ENCODE measurements at places on chromosomes 1 and 21.

DNA sequence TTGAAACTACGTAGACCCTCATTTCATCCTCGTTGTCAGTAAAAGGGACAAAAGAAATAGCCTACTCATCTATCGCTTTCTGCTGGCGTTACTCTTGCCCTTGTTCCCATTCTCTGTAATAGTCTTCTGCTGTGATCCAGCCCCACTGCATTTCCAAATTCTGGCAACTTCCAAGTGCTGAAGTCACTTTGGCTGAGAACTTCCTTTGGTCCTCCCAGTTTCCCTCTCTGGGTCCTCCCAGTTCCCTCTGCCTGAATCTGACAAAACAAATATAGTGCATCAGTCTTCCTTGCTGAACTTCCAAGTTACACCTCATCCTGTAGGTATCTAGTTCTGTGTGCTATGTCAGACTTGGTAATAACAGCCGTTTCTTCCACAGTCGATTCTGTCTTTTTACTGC, 47.0 kb upstream of the PLA2G4A start:
- no peak for DNase-seq

DNA sequence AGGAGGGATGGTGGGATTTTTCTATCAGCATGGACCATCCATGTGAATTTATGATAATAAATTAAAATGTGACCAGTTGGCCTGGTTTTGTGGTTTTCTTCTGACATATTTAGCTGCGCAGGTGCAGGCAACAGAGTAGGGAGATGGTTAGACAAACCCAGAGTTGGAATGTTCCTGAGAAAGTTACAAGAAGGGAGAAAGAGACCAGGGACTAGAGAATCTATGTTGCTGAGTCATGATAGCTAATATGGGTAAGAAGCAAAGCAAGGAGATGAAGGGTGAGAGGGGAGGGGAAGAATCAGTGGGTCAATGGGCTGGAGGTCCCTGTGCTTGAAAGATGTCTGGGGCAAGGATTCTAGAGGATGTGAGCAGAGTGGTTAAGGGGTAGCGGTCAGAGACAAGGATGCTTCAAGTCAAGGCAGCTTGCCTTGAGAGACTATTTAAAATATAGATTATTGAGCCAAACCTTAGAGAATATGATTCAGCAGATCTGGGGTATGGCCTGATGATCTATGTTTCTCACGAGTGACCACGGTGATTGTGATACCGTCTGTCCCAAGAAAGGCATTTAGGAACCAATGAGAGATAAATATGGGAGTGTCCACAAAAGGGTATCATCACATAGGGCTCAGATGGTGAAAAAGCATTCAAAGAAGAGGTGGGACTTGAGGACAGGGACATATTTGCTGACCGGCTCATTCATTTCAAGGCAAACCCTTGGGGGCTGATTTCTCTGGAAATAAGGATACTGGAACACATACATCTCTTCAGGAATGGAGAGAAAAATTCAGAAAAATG, 219.7 kb upstream of the PLD5 start:
- DNase-seq = no peak

DNA sequence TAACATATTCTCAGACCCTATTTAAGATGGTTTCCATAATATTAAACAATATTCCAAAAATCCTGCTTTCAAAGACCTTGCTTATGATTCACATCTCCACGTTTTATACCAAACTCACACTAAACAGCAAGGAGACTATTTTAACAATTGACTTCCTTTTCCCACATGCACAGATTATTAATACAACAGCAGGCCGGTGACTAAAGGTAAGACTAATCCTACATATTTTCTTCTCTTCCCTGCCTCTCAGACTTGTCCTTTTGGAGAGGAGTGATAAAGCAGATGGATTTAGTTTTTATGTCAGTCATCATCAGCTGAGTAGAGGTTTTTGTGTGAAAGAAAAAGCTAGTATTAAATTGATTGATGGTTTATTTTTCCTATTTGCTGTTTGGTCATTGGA, 400.6 kb downstream of the NTNG1 start:
- DNase-seq = no peak

- DNase-seq = peak; percentile 59
Observed at GRCh38 chr1:24932284-24932683, 2.2 kb upstream of the RUNX3 start.

GRCh38 chr1:17055801-17056200, 2.0 kb upstream of the SDHB start:
- DNase-seq = no peak

DNA sequence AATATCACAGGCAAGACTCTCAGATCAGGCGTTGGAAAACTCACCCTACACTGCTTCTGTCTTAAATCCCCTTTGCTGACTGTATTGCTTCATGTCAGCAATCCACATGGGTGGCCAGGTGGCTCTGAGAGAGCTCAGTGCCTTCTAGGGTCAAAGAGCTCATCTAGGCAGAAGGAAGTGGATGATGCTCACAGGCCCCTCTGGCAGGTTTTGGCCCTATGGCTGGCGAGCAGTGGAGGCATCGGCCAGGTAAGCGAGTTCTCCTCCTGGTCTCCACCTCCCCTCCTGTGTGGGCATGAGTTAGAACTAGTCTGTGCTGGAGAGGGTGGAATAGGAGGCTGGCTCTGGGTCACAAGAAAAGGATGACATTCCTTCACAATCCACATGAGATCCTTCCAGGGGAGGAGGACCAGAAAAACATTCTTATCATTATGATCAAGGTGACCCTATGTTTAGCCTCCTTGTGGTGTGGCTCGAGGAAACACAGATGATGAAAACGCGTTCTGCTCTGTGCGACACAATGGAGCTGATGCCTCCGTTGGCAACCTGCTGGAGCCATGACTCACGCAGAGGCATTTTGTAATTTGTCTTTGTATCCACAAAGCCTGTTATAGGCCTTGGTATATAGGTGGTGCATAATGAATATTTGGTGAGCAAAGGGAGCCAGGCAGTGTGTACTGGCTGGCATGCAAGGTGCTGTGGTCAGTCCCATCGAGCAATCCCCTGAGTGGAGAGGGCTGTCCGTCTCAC, 264.6 kb upstream of the RAB4A start:
- DNase-seq = no peak

- no peak for DNase-seq
Observed at GRCh38 chr1:17538428-17539117, 925 bp upstream of the ARHGEF10L start.

DNA sequence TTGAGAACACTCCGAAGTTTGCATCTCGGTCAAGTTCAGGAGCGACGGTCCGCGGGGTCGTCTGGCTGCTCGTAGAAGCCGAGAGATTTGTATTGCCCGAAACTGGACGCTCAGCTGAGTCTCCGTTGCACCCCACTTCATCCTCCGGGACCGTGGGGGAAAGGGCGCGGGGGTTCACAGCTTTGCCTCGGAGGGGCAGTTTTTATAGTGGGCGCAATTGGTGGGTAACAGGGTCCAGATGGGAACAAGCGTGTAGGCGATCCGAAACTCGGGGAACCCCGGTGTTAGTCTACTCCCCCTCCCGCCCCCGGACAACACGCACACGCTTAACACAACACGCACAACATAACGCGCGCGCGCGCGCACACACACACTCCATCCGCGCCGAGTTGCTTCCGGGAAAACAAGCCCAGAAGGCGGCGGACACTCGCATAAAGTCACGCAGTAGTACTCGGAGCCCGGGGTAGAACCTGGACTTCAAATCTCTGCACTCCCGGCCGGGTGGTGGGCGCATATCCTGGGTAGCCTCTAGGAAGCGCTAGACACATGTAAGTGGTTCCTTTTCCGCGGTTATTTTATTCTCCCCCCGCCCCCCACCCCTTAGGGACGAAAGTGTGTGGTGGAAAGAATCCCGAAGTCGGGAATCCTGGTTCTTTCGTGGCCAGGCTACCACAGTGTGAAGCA, 1.1 kb upstream of the JUN start:
- DNase-seq = peak; percentile 77

DNA sequence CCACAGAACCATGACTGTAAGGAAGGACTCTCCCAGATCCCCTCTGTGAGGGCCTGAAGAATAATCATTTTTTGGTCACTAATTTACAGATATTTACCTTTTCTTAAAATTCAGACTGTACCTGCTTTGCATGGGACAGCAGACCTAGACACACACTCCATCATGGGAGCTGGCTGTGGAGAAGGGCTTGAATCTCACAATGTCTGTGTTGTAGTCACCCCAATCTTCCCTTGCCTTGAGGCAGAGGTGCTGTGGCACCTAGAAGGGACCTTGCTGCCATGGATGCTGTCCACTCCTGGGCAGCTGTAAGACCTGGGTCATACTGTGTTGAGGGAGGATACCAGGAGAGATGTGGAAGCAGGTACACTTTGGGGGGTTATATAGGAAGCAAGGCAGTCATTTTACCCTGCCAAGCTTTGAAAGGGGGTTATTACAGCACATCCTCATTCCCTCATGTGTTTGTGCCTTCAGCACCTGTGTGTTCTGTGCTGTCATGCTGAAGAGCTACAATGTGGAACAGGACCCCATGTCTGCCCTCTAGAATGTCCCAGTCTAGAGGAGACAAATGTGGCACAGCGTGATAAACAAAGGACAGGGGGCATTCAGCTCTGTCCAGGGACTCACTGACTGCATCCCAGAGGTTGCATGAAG, 27.1 kb downstream of the TRAF5 start:
- DNase-seq = no peak

GRCh38 chr1:25568090-25568833, 24.9 kb downstream of the LDLRAP1 start:
- no peak for DNase-seq

- DNase-seq = no peak
Observed at GRCh38 chr1:230589951-230590350, 52.3 kb upstream of the COG2 start.

DNA sequence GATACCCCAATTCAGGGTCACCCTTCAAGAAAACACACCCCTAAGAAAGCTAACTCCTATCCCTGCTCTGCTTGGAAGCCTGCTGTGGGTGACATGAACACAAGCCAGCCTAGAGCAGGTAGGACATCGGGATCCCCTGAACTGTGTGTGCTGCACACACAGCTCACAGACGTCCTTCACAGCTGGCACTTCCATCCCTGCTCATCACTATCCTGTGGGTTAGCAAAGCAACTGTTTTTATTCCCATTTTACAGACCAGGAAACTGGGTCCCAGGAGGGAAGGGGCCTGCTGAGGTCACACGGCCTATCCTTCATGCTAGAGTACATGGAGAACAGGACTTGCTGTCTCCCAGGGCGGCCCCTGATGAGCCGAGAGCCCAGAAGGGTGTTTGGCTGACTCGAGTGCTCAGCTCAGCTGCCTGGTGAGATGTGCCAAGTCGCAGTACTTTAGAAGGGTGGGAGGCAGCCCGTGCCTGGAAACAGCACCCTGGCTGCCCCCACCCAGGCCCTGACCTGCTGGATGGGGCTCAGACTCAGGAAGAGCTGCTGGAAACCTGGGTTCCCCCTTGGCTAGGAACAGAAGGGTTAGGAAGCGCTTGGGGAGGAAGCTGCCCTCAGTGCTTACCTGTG, 28.3 kb upstream of the BTG2 start:
- no peak for DNase-seq

DNA sequence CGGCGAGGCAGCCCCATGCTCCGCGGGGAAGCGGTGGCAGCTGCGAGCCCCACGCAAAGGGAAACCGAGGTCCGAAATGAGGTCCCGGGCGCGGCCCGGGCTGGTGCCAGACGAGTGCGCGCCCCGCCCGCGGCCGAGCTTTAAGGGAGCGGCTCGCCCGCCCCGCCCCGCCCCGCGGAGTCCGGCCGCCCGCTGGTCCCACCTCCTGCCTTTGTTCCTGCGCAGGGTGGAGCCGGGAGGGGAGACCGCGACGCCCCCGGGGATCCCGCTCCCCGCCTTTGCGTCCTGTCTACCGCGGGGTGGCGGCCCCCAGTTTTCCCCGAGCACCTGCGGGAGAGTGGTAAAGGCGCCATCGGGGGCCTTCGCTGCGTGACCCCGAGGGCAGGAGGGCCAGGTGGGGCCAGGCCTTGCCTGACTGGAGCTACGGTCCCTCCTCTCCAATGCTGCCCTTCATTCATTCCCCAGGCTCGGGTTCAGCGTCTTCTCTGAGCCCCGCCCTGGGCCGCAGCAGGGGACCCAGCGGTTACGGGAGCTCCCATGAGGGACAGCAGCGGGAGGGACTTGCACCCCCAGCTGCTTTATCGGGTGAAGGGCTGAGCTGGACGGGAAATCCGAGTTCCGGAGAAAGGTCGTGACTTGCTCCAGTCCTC, at the start of gene HES2:
Gene HES2 (minus strand): TSS at position 116 of the 650 bp plus-strand sequence. CDS start 99 bp downstream, at position 17.
- DNase-seq = no peak

DNA sequence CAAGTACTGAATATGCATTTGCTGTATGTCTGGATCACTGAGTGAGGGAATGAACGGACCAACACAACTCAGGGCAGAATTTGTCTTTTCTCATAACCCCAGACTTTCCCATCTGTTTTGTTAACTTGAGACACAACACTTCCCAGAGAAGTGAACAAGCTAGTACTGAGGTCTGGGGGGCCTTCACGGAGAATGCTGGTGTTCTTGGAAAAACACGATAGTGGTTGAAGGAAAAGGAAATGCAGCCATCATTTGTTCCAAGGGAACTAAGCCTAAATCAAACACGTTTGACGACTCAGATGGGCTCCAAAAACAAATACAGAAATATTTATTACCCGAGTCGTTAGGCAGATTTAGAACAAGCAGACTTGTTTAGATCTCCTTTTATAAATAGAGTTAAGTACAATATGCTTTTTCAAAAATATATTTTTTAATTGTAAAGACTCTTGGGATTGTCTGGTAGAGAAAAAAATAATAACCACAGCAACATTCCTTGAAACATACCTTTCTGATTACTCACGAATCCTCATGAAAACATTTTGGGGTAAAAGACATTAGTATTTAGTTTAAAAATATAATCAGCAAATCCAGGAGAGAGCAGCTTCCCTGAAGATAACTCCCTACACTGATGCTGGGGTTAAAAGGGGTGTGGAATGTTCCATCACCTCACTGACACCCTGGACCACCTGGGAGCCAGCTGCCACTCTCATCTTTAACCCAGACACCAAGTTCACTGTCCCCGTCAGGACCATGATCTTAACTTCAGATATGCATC, 427.7 kb upstream of the RUNX1 start:
- no peak for DNase-seq

- DNase-seq = no peak
Observed at GRCh38 chr1:19885821-19886220, 3.6 kb downstream of the OTUD3 start.

- no peak for DNase-seq
Observed at GRCh38 chr1:64163431-64163830, 40.0 kb upstream of the UBE2U start.

GRCh38 chr1:75672528-75673393, 51.7 kb upstream of the ACADM start:
- no peak for DNase-seq

- DNase-seq = no peak
Observed at GRCh38 chr1:117871013-117871412, 58.4 kb downstream of the GDAP2 start.

DNA sequence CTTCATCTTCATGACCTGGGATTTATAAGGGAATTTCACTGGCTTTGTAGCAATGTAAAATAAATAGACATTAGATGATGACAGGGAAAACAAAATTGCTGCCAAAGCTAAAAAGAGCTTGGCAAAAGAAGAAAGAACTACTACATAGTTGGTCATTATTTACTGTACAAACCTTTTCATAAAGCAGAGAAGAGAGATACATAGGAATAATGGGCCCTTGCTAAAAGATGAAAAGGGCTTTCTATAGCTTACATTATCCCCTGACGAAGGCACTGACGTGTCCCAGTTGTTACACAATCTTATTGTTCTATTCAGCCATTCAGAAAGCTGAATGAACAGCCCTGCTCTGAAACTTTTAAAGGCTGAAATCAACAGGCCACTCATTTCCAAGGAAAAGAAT, 57.1 kb downstream of the ZC3H11B start:
- no peak for DNase-seq

- no peak for DNase-seq
Observed at GRCh38 chr1:220971221-220971620, 92.0 kb downstream of the HLX start.

All from common myeloid progenitor, CD34-positive (primary cell).